AG04450 (cell line): ENCODE measurements at places on chromosomes 4 and X.

DNA sequence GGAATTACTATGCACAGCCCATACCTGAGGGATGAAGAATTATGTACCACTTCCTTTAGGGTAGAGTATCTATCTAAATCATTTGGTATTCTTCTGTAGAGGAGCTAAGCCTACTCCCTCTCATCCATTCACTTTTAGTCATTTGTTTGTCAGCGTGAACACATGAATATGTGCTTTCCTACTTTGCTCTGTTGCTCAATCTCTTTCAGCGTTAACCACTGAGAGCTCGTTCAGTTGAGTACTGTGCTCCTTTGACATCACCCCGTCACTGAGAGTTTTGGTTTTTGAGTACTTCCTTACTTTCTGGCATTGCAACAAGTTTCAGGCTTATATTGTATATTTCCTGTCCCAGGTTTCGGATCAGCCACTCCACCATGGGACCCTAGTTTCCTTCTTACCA lies 700.6 kb downstream of the NLGN4X start:
- no peak for DNase-seq

DNA sequence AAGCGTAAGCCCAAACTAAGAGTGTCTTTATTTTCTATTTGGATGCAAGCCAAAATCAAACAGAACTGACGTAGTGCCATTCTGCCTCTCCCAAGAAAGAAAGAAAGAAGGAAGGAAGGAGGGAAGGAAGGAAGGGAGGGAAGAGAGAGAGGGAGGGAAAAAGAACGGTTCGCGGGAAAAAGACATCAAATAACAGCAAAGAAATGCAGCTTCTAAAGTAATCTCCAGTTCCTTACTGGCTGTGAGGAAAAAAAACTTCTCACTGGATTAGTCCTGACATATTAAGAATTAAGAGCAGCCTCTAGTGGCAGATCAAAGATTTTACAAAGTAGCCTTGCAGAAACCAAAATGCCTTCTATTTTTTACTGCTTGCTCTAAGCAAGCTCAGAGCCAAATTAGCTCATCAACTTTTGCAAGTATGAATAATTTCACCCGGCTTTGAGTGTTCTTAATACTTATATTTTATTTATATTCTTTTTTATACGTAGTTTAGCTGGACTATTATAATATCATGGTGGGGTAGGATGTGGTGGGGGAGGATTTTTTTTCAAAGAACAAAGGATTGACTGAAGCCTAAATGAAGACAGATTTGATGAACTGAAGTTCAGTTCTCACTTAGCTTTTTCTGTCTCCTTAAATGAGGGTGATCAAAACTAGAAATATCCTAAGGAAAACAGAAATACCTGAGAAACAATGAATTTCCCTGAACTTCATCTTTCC lies 36.6 kb downstream of the PITX2 start:
- peak; percentile 2 for DNase-seq

DNA sequence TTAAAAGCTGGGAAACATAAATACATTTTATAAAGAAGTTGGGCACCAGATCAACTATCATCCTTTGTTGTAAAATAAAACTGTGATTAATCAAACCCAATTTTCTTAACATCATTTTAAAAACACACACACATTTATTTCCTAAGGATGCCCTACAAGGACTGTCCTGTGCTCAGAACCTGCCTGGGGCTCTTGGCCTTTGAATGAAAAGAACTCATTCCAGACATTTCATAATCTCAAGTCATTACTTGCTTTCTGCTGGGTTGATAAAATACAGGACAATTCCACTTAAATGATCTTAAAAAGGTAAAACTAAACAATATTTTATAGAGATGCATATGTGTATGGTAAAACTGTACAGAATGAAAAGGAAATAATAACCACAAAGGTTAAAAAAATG lies 2.8 kb downstream of the SH3D19 start:
- no peak for DNase-seq

DNA sequence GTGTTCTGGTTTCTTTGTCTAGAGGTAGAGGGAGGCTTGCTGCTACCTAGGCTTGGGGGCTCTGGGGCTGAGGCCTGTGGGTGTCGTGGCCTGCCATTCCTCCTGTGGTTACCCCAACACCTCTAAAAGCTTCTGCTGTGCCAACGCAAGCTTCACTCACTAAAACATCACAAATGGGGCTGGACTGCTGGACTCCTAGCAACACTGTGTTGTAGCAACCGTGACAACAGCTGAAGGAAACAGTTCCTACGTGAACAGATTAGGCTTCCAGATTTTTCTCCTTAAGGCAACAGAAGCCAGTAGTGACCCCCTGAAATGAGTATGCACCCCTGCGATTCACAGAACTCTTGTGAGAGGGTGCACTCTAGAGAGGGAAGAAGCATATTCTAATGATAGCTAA lies 138.3 kb upstream of the TEX13D start:
- no peak for DNase-seq

GRCh38 chrX:21940356-21940829 lies at the start of gene SMS:
TSS of gene SMS (plus strand) at chrX:21940709. CDS start at chrX:21940825, 116 bp downstream.
- peak; percentile 26 for DNase-seq

GRCh38 chr4:2451821-2452785 lies 16.8 kb upstream of the RNF4 start:
- no peak for DNase-seq

DNA sequence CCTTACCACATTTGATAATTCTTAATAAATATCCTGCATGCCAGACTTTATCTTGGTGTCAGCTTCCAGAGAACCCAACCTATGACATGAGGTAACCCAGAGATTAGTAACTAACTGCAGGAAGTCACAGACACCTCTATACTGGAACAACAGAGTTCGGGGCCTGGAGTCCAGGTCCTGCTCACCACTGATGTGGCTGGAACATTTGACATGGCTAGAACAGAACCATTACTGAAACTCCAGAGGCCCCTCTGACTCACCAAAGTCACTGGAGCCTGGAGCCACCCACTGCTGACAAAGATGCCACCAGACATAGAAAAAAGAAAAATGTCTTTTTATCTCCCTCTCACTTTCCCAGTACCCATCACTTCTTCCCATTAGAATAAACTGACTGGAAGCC lies 403.7 kb downstream of the MID1IP1 start:
- no peak for DNase-seq

DNA sequence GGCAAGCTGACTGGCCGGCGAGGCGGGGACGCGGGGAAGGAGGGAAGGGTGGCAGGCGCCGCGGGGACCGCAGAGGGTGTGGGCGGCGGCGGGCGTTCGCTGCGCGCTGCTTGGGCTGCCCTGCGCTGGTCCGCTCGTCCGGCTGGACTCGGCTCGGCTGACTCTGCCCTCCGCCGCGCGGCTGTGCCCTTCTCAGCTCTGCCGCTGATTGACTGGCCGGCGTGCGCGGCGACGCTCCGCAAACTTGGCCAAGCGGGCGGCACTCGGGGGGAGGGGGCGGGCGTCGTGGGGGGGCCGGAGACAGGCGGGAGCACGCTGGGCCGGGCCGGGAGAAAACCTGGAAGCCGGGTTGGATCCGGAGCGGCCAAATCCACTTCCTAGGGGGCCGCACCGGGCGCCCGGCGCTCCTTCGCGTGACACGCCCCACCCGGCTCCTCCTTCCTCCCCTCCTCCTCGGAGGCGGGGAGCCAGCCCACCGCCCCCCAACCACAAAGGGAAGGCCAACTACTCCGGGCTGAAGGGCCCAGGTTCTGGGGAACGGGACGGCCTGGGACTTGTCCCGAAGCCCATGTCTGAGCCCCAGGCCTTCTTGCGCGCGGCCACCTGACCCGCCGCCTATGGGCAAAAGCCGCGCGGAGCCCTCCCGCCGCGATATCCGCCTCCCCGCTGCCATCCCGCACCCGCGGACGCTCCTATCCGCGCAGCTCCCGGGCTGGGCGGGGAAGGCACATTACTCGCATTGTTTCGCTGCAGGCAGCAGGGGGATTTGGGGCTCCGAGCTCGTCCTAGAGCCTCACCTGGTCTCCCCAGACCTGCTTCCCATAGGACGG lies at the start of gene GPC4:
Gene GPC4 (minus strand): TSS at position 214 of the 830 bp plus-strand sequence. CDS start 524 bp downstream, outside the sequence.
- no peak for DNase-seq

GRCh38 chr4:185035284-185035683 lies 17.0 kb downstream of the HELT start:
- no peak for DNase-seq

DNA sequence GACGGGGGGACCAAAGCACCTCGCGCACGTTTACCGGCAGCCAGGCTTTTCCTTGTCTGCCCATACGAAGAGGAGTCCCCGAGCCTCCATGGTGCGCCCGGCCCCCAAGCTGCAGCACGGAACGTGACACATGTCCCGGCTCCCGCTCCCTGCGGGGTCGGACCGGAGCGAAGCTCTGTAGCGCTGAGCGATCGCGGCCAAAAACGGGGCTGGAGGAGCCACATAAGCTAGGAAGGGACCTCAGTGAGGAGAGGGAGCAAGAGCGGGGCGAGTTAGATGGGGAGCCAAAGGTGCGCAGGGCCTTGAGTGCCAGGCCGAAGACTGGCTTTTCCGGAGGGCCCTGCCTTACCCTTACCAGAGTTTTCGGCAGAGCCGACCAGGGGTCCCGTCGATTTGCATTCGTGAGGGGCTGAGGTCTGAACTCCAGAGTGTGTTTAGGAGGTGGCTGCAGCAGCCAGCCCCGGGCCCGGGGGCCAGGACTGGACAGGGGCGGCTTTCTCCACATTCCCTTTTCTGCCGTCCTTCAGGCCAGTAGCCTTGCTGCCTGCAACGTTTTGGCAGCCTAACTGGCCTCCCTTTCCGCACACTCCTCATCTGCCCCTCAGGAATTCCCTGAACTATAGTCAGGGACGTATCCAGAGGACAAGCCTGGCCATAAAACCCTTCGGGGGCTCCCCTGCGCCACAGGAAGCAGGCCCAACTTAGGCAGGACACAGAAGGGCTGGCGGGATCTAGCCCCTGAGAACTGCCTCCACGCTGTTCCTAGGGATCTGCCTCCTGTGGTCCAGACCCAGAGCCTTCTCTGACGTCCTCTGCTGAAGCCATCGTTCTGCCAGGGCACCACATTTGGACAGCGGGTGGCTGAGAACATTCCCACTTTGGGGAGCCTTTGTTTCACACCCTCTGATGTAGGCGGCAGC lies 689 bp downstream of the SSR4 start:
- DNase-seq = no peak
